Gastrocnemius medialis (tissue), 4 donors: ENCODE measurements at places on chromosomes 7 and 10.
A peak's percentile ranks its signal among the peaks of the same experiment; 100 is the strongest.

- H3K27ac ChIP-seq, result no peak overlapping the region
- no peak for DNase-seq
- no peak overlapping the region for H3K4me3 ChIP-seq
Measured at GRCh38 chr7:42338916-42339540, 102.0 kb upstream of the GLI3 start.

DNA sequence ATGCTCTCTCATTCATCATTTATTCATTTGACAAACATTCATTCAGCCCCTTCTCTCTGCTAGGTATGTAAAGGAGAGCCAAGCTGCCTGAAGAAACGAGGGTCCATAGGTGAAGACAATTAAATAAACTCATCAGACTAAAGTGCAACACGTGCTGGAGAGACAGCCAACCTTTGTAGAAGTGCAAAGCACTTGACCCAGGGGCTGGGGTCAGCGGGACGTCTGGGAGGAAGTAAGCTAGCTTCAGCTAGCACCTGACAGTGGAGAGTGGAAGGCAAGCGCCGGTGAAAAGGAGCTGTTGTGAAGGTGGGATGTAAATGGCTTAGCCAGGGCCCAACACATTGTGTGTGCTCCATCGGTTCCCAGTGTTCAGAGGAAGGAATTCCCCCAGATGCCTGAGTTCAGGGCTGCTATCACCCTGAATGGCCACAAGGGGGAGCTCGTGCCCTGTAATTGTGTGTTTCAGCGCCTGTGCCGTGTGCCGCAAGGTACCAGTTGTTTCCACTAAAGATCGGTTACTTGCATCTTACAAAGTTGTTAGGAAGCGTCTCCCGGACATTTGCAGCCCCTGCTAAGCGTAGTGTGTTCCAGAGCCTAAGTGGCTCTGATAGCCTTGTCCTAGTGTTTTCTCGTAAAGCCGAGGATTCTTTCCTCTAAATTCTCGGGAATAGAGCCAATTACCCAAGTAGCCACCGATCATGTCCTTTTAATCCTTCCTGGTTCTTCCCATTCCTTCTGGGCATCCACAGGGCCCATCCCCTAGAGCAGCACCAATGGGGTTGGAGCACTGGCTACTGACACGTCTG is 30.6 kb downstream of the TLX1 start:
- peaks cover 3% of the 10 kb centered on the region for H3K4me1 ChIP-seq
- peaks cover 20% of the 10 kb centered on the region for H3K27me3 ChIP-seq
- DNase-seq, result peak; percentile 34

GRCh38 chr10:23075672-23076071 is 19.7 kb upstream of the MSRB2 start:
- H3K27me3 ChIP-seq, result no peaks in the 10 kb centered on the region
- H3K27ac ChIP-seq, result no peak overlapping the region
- no peaks in the 10 kb centered on the region for H3K4me1 ChIP-seq
- no peak overlapping the region for H3K4me3 ChIP-seq
- DNase-seq, result no peak
- no peaks in the 10 kb centered on the region for H3K36me3 ChIP-seq

DNA sequence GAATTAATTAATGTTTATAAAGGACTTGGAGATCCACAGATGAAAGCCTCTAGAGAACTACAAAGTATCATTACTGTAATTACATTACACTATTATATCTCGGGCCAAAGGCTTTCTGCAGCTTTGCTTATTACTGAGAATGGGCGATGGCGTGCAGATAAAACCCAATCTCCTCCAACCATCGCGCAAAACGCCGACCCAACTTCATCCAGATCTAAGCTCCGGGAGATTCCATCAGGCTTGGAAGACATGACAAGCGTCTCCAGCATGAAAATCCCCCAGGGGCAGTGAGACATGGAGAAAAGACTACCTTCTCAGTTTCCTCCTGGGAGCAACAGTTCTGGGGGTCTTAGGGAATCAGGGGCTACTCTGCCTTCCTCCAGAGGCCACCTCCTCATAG is 42.2 kb upstream of the CUX1 start:
- no peak overlapping the region for H3K4me3 ChIP-seq
- DNase-seq, result no peak
- H3K27me3 ChIP-seq, result peaks cover 3% of the 10 kb centered on the region
- no peaks in the 10 kb centered on the region for H3K4me1 ChIP-seq
- H3K27ac ChIP-seq, result no peak overlapping the region
- H3K36me3 ChIP-seq, result no peaks in the 10 kb centered on the region

DNA sequence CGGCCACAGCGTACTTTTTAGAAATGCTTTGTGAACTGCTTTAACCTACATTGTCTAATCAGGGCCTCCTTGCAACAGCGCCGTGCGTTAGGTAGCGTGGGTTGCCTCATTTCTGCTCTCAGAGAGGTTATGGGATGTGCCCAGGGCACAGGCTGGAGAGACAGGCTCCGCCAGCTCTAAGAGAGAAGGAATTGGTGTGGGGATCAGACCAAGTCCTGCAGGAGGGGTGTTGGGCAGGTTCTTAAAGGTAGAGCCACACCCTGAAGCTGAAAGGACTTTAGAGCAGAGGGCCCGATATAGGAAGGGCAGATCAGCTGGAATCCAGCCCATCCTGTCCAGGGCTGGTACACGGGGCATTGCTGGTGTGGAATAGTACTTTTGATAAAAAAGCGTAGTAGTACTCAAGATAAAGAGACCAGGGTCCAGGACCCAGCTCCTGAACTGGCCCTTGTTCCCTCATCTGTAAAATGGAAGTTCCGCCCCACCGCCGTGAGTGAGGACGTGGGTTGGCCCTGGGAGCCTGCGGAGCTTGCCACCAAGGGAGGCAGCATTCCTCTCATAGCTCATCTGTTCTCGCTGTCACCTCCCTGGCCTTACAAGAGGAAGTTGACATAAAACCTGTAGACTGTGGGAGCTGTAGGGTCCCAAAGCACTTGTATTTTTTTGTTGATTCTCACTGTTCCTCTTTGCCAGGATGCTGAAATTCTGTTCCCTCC is 37.2 kb downstream of the TMEM120A start:
- peaks cover 22% of the 10 kb centered on the region for H3K4me1 ChIP-seq
- no peaks in the 10 kb centered on the region for H3K27me3 ChIP-seq
- no peak overlapping the region for H3K4me3 ChIP-seq
- H3K36me3 ChIP-seq, result no peaks in the 10 kb centered on the region

DNA sequence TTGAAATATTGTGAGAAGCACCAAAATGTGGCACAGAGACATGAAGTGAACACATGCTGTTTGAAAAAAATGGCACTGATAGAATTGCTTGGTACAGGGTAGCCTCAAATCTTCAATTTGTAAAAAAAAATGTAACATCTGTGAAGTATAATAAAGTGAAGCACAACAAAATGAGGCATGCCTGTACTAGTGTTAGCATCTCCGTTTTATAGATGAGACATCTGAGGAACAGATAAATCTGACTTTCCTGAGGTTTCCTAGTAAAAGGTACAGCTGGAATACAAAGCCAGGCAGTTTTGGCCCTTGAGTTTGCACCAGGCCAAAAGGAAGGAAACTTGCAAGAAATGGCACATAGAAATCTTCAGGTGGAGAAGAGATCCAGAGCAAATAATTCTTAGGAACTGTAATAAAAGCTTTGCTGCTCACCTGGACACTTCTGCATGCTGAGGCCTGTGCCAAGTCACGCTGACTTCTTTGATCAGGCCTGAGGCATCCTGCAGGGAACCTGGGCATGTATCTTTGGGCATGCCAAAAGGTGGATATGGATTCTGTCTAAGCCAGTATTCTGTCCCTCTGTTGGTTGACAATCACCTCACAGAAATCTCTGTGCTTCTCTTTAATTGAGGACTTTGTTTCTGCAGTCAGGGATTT is 251.5 kb upstream of the PLPP4 start:
- no peaks in the 10 kb centered on the region for H3K36me3 ChIP-seq
- DNase-seq, result no peak
- no peaks in the 10 kb centered on the region for H3K4me1 ChIP-seq
- no peak overlapping the region for H3K4me3 ChIP-seq
- H3K27ac ChIP-seq, result no peak overlapping the region

DNA sequence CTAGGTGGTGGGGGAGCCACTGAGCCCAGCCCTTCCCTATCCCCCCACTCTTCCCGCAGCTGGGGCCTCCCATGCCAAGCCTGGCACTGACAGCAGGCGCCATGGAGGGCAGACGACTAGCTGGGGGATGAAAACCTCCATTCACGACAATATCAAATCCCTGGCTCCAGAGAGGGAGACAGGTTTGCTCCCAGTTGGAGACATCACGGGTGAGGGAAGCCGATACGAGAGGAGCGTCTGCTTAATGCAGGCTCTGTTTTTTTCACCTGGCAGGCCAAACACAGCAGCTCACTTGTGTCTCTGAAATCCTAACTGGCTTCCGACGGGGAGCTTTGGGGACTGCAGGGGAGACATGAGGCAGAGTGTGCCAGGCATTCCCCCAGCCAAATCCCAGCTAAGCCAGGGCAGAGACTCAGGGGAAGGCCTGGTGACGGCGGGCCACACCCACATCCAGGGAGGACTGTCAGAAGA is 307.4 kb upstream of the ZMIZ1 start:
- no peaks in the 10 kb centered on the region for H3K36me3 ChIP-seq
- DNase-seq, result no peak
- peaks cover 12% of the 10 kb centered on the region for H3K4me1 ChIP-seq
- no peak overlapping the region for H3K27ac ChIP-seq
- no peak overlapping the region for H3K4me3 ChIP-seq

DNA sequence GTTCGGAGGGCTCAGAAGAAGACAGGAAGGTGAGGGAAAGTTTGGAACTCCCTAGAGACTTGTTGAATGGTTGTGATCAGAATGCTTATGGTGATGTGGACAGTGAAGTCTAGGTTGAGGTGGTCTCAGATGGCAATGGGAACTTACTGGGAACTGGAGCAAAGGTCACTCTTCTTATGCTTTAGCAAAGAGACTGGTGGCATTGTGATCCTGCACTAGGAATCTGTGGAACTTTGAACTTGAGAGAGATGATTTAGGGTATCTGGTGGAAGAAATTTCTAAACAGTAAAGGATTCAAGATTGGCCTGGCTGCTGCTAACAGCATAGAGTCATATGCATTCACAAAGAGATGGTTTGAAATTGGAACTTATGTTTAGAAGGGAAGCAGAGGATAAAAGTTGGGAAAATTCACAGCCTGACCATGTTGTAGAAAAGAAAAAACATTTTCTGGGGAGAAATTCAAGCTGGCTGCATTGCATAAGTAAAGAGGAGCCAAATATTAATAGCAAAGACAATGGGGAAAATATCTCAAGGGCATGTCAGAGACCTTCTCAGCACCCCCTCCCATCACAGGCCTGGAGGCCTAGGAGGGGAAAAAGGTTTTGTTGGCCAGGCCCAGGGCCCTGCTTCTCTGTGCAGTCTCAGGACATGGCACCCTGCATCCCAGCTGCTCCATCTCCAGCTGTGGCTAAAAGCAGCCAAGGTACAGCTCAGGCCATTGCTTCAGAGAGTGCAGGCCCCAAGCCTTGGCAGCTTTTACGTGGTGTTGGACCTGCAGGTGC is 26.0 kb upstream of the ARHGAP12 start:
- H3K27ac ChIP-seq, result no peak overlapping the region
- H3K4me3 ChIP-seq, result no peak overlapping the region
- no peak for DNase-seq
- no peaks in the 10 kb centered on the region for H3K4me1 ChIP-seq

GRCh38 chr10:11515596-11516430 is 95.6 kb downstream of the USP6NL start:
- no peaks in the 10 kb centered on the region for H3K27me3 ChIP-seq
- no peak overlapping the region for H3K4me3 ChIP-seq
- no peak overlapping the region for H3K27ac ChIP-seq
- no peaks in the 10 kb centered on the region for H3K4me1 ChIP-seq
- DNase-seq, result peak; percentile 4
- H3K36me3 ChIP-seq, result no peaks in the 10 kb centered on the region

DNA sequence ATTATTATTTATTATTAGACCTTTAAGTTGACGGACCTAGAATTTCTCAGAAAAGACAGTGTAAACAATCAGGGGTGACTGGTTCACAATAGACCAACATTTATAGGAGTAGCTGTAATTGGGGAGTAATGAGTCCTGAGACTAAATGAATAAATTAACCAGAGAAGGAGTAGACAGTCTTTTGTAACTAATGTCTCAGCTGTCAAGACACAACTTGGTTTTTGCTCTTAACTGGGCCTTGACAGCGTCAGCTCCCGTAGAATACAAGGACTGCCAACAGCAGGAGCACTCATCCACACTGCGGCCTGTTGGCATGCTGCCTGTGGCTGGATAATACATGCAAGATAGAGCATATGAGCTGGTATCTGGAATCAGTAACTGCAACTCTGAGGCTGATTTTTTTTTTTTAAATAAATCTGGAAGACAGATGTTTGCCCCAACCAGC is 123.9 kb downstream of the CACNA2D1 start:
- peak overlapping the region; percentile 79 for H3K27ac ChIP-seq
- no peaks in the 10 kb centered on the region for H3K27me3 ChIP-seq
- no peak overlapping the region for H3K4me3 ChIP-seq

DNA sequence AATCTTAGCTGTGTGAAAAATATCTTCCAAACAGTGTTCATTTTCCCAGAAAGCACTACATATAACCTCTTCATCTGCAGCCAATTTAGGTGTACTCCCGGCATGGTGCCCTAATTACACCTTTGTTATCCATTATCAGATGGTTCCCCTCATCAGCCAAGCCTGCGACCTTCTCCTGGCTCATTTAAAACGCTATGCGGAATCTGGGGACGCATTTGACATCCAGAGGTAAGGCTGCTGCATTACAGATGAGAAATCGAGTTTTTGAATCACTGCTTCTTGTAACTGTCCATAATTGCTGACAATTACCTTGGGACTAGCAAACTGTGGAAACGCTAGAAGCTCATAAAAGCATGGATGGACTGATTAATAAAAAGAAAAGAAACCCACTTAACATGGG is 109.5 kb downstream of the PARP12 start:
- no peaks in the 10 kb centered on the region for H3K27me3 ChIP-seq
- no peaks in the 10 kb centered on the region for H3K4me1 ChIP-seq
- no peak overlapping the region for H3K4me3 ChIP-seq
- H3K36me3 ChIP-seq, result no peaks in the 10 kb centered on the region
- no peak overlapping the region for H3K27ac ChIP-seq

DNA sequence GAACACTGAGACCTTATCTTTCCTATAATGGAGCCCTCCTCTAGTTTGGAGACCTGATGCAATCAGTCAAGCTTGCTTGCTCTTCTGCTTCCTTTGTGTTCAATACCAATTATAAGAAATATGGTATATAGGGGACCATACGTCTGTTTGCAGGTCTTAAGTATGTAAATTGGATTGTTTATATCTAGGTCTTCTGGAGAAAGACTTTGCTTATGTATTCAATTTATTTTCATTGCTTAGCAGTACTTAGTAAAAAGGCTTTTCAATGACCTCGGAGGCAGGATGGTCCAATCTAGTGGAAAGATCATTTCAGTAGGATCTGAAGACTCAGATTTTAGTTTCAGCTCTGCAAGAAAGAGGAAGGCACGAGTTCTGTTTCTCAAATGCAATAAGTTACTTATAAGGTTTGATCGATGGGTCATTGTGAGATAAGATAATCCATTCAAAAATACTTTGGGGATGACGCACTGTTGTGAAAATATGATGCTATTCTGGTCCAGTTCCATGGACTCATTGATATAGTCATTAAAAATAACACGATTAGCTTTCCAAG is 571.6 kb downstream of the SH2D4B start:
- DNase-seq, result no peak
- H3K27ac ChIP-seq, result no peak overlapping the region
- H3K36me3 ChIP-seq, result no peaks in the 10 kb centered on the region
